Lung (tissue), 17 donors: ENCODE measurements at places on chromosomes 2 and 18. TPM values are rescaled to one million over a fixed set of nuclear protein-coding genes. Genes with fewer than 3 reads are reported as not detected.

- H3K36me3 ChIP-seq = no peaks in the 10 kb centered on the region
- peak; percentile 79 for DNase-seq
- H3K27ac ChIP-seq = no peak overlapping the region
- H3K27me3 ChIP-seq = peaks cover 23% of the 10 kb centered on the region
- H3K4me1 ChIP-seq = peaks cover 21% of the 10 kb centered on the region
Measured at GRCh38 chr2:219495531-219496122, 3.1 kb upstream of the GMPPA start.

DNA sequence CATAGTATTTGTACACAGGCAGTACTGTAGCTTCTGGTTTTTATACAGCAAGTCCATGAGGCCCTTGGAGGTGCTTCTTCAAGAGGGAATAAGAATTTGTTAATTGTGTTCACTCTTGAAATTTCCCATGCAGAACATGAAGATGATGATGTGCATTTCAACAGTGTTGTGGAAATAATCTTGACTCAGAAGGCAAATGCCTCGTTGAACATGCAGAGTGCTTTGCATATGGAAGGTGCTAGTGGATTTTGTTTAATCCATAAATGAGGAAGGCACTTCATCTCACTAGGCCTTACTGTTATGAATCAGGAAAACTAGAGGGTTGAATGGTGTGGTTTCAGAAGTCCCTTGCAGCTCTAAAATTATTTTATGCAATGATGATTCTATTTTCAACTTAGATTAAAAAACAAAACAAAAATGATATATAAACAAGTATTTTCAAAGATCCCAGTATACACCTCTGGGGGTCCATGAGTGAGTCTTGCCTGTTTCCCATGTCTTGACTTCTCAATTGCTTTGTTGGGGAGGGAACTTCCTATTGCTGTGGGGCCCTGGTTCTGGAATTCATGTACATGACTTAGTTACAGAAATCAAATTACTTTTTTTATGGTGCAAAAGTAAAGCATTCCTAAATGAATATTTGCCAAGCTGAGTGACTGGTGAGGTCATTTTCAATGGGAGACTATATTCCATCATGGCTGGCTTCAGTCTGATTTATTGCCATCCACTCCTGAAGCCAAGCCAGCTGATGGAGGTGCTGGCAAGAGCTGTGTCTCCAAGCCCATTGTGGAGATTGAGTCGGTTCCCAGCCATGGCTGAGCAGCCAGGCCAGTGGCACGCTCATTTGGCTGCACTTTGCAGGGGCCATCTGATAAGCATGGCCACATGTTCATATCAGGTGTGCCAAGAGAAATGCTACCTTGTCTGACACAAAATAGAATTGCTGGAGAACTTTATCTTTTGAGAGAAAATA lies 56.5 kb downstream of the MGAT5 start:
- H3K27ac ChIP-seq = no peak overlapping the region
- H3K4me3 ChIP-seq = no peak overlapping the region
- no peak for DNase-seq
- H3K27me3 ChIP-seq = no peaks in the 10 kb centered on the region

DNA sequence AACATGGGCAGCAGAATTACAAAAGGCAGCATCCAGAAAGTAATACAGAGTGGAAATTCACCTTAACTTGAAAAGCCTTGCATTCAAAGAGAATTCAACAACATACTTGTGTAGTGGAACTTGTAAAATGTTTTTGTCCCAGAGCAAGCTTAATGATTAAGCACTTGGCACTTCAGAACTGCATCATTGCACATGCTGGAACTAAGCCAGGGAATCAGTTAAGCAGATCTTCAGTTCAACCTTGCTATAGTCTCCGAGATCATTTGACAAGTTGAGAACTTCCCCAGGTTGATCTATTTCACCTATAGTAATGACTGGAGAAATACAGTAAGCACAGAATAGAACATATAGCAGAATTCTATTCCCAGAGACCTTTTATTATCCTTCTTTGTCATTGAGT lies 1337.2 kb upstream of the NXPH2 start:
- H3K27ac ChIP-seq = no peak overlapping the region
- H3K27me3 ChIP-seq = no peaks in the 10 kb centered on the region
- H3K4me1 ChIP-seq = no peaks in the 10 kb centered on the region
- H3K36me3 ChIP-seq = no peaks in the 10 kb centered on the region
- DNase-seq = peak; percentile 4

DNA sequence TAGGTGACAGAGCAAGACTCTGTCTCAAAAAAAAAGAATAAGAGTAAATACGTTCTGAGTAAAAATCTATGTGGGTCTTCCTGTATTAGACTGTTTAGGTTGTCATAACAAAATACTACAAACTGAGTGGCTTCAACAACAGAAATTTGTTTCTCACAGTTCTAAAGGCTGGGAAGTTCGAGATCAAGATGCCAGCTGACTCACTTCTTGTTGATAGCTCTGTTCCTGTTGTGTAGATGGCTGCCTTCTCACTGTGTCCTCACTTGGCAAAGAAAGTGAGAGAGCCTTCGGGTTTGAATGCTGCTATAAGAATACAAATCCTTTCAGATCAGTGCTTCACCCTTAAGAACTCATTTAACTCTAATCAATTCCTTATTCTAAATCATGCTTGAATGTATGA lies 430.0 kb upstream of the VWC2L start:
- no peaks in the 10 kb centered on the region for H3K4me1 ChIP-seq
- H3K4me3 ChIP-seq = no peak overlapping the region
- H3K27ac ChIP-seq = no peak overlapping the region
- no peaks in the 10 kb centered on the region for H3K27me3 ChIP-seq
- no peak for DNase-seq

GRCh38 chr2:222535477-222535876 lies 111.1 kb downstream of the SGPP2 start:
- H3K27me3 ChIP-seq = no peaks in the 10 kb centered on the region
- no peak overlapping the region for H3K4me3 ChIP-seq
- DNase-seq = no peak
- H3K27ac ChIP-seq = no peak overlapping the region

DNA sequence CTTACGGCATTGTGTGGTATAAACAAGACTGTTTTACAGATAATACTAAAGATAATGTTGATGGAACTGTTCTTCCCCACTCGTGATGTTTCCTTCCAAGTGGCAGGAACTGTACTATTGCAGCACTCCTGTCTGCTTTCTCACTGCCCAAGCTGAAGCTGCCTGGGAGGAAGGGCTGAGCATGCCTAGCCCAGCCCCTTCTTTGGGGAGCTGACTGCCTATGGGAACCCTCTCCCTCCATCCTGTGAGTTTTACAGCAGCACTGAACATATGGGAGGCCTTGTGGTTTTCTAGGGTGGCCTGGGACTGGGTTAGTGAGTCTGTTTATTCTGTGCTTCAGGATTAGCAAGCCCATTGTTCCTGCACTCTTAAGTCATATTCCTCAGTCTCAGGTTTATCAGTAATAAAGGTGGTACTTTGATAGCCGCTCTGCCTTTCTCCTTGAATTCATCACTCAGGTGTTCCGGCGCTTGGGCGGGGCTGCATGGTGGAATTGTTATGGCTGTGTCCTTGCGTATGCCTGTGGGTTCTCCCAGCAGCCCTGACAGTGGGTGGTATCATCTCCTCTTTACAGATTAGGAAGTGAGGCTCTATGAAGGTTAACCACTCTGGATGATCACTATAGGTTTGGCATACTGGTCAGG lies 379.7 kb downstream of the PTPRM start:
- no peaks in the 10 kb centered on the region for H3K27me3 ChIP-seq
- H3K4me1 ChIP-seq = peaks cover 5% of the 10 kb centered on the region
- H3K36me3 ChIP-seq = no peaks in the 10 kb centered on the region
- DNase-seq = peak; percentile 25
- H3K27ac ChIP-seq = peak overlapping the region; percentile 35
- no peak overlapping the region for H3K4me3 ChIP-seq

GRCh38 chr2:68997401-68997800 lies 15.6 kb upstream of the ANTXR1 start:
- H3K27ac ChIP-seq = no peak overlapping the region
- H3K4me3 ChIP-seq = no peak overlapping the region
- H3K27me3 ChIP-seq = no peaks in the 10 kb centered on the region

DNA sequence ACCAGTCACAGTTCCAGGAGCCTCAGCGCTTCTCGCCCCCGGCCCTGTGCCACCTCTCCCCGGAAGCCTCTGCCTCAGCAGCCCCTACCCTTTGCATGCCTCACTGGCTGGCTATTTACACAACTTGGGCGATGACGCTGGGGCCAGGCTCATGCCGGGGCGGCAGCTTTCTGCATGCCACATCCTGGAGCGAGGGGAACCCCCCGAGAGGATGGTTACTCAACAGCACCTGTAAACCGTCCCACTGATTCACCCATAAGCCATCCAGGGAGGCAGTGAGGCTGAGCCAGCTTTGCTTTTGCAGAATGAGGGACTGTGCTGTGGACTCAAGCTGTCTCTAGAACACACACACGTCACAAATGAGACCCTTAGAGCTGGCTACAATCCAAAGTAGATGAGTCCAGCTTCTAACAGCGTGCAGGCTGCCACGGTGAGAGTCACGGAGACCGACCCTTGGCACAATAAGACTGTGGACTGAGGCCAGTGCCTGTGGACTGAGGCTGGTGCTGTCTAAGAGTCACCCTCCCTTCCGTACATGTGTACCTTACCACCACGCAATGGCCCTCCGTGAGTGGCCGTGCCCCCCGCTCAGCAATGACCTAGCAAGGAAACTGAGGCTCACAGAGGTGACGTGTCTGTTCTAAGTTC lies 45.6 kb upstream of the ODC1 start:
- H3K4me1 ChIP-seq = no peaks in the 10 kb centered on the region
- DNase-seq = no peak
- H3K4me3 ChIP-seq = no peak overlapping the region
- H3K27me3 ChIP-seq = no peaks in the 10 kb centered on the region

GRCh38 chr2:120053891-120054290 lies 41.0 kb downstream of the EPB41L5 start:
- H3K36me3 ChIP-seq = peaks cover 7% of the 10 kb centered on the region
- no peak overlapping the region for H3K4me3 ChIP-seq
- H3K27ac ChIP-seq = no peak overlapping the region

DNA sequence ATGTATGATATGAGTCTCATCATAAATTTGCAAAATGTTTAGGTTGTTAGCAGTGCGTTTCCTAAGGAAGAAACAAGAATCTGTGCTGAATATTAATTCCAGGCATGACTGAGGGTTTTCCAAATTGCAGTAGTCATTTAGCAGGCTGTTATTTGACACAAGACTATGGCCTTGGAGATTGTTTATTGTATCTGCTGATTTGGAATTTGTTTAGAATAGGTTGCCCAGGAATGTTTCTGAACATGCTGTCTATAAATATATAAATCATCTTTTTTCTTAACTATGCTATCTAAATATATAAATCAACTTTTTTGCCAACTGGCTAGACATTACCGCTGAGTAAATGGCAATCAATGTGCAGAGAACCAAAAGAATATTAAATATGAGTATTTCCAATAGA lies 90.9 kb downstream of the DOK6 start:
- no peak overlapping the region for H3K27ac ChIP-seq
- H3K4me3 ChIP-seq = no peak overlapping the region
- no peaks in the 10 kb centered on the region for H3K36me3 ChIP-seq
- no peaks in the 10 kb centered on the region for H3K4me1 ChIP-seq
- DNase-seq = no peak

GRCh38 chr2:150909613-150910012 lies 352.1 kb downstream of the RBM43 start:
- H3K27me3 ChIP-seq = no peaks in the 10 kb centered on the region
- peaks cover 3% of the 10 kb centered on the region for H3K4me1 ChIP-seq
- H3K36me3 ChIP-seq = no peaks in the 10 kb centered on the region
- no peak overlapping the region for H3K27ac ChIP-seq
- no peak for DNase-seq
- H3K4me3 ChIP-seq = no peak overlapping the region

GRCh38 chr2:61887717-61888266 lies 664 bp downstream of the CCT4 start:
- peak overlapping the region; percentile 92 for H3K4me3 ChIP-seq
- H3K4me1 ChIP-seq = peaks cover 10% of the 10 kb centered on the region
- DNase-seq = peak; percentile 25
- no peaks in the 10 kb centered on the region for H3K27me3 ChIP-seq

DNA sequence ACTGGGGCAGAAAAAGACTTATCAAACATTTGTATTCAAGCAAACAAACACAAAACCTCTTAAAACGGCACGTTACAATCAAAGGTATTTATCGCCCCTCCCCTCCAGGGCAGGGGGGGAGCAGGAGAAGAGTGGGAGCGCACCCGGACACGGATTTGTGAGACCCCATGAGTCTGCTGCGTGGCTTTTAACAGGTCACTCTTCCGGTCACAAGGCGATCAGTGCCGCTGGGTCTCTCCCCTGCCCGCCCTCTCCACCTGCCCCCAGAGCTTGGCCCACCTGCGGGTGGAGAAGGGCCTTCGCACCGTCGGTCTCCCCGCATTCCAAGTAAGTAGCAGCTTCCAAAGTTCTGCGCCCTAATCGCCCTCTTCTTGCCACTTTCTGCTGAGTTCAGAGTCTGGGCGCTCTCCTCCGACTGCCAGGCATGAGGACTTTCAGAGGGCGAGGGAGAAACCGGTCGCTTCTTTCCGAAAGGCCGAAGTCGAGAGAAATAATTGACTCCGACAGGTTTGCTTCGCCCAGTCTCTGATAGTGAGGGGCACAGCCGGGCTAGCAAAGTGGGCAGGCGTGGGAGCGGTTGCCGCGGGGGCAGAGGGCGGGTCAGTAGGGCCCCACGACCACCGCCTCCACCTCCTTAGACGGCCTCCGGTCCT lies 800 bp downstream of the RPRM start:
- H3K4me1 ChIP-seq = peaks cover 27% of the 10 kb centered on the region
- H3K36me3 ChIP-seq = no peaks in the 10 kb centered on the region
- peak; percentile 7 for DNase-seq
- no peak overlapping the region for H3K4me3 ChIP-seq
- no peak overlapping the region for H3K27ac ChIP-seq

DNA sequence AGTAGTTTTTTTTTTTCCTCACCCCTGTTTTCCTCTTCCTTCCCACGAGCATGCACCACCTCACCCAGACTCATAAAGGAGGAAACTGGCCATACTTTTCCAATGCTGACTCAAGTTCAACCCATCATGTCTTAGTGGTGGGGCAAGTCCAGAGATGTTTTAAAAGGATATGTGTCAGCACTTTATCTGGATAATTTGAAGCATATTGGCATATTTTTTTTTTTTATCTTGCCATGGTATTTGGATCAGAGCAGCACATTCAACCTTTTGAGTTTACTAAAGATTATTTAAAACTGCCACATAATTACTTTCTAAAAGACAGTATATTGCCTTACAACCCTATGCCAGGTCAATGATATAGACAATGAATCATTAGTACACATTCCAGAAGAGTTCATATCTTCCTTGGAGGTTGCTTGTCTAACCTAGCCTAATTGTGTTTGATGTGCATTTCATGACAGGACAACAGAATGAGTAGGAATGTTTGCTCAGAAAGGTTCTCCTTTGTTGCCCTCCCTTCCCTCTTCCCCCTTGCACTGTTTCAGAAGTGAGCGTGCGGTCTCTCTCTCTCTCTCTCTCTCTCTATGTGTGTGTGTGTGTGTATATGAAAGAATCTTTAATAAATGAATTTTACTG lies 950.7 kb upstream of the FAM98A start:
- no peak for DNase-seq
- no peaks in the 10 kb centered on the region for H3K36me3 ChIP-seq
- H3K27ac ChIP-seq = no peak overlapping the region
- no peaks in the 10 kb centered on the region for H3K27me3 ChIP-seq
- H3K4me3 ChIP-seq = no peak overlapping the region

GRCh38 chr2:60312618-60313017 lies 240.8 kb downstream of the BCL11A start:
- H3K27me3 ChIP-seq = no peaks in the 10 kb centered on the region
- peaks cover under 1% of the 10 kb centered on the region for H3K4me1 ChIP-seq
- no peak for DNase-seq
- no peaks in the 10 kb centered on the region for H3K36me3 ChIP-seq

OTOS gene
- polyA plus RNA-seq = not detected

MEP1B gene
- polyA plus RNA-seq = not detected

NAPG gene
- polyA plus RNA-seq = 12.7 TPM

RNF125 gene
- polyA plus RNA-seq = 1.4 TPM

SERPINB7 gene
- 0.22 TPM for polyA plus RNA-seq

TXNL4A gene
- 86.2 TPM for polyA plus RNA-seq

POTEC gene
- polyA plus RNA-seq = not detected
